ENCODE measurements at places on chromosomes 1 and 21. TPM values are rescaled to one million over a fixed set of nuclear protein-coding genes. Genes with fewer than 3 reads are reported as not detected.

Gene ITSN1
- 43.2 TPM for total RNA-seq

Gene FAM72B
- total RNA-seq: 5.2 TPM

Gene RGS7
- under 0.01 TPM for total RNA-seq

Gene TRPM2
- under 0.01 TPM for total RNA-seq

Gene ASTN1
- not detected for total RNA-seq

Gene F3
- total RNA-seq: 506 TPM

Gene UHMK1
- total RNA-seq: 139 TPM

Gene VWA5B1
- total RNA-seq: not detected

Gene ACTA1
- not detected for total RNA-seq

Gene OR10K1
- total RNA-seq: not detected

Gene BSND
- total RNA-seq: not detected

Gene CFAP107
- total RNA-seq: not detected

Gene GOLT1A
- not detected for total RNA-seq

Gene KRTAP7-1
- not detected for total RNA-seq

Gene CPLANE2
- total RNA-seq: 15.1 TPM

Gene NDUFV3
- total RNA-seq: 61.8 TPM

Gene TSSK3
- 0.86 TPM for total RNA-seq

Data from fibroblast of villous mesenchyme (primary cell).